Hindlimb muscle (tissue), 1 donor: ENCODE measurements at places on chromosomes 3 and 15. TPM values are rescaled to one million over a fixed set of nuclear protein-coding genes. Genes with fewer than 3 reads are reported as not detected.

DNA sequence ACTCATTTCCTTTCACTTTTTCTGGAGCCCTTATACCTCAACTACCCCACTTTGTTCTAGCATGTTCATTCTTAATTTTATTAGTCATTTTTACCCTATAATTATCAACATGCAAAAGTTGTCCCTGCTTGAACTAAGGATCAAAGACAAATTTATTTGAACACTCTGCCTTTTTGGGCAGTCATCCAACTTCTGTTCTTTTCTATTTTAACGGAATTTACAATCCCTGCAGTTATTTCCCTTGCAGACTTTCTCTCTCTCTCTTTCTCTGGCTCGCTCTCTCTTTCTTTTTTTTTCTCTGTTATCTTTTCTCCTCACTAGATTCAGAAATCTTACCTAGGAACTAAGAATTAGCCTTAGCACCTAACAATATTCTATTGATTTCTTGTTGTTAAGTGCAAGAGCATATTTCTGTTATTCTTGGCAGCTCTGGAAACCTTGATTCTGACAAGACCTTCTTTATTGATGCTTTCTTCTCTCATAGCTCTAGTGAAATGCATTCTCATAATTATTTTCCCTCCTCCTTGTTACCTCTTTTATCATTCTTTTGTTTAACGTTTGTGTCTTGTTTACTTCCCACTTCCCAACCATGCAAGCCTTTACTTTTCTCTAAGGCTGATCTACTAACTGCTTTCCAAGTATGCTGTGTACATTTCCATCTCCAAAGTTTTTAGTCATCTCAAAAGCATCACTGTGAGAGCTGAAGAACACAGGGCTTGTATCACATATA is 951.6 kb downstream of the DIPK2A start:
- no peak for DNase-seq

DNA sequence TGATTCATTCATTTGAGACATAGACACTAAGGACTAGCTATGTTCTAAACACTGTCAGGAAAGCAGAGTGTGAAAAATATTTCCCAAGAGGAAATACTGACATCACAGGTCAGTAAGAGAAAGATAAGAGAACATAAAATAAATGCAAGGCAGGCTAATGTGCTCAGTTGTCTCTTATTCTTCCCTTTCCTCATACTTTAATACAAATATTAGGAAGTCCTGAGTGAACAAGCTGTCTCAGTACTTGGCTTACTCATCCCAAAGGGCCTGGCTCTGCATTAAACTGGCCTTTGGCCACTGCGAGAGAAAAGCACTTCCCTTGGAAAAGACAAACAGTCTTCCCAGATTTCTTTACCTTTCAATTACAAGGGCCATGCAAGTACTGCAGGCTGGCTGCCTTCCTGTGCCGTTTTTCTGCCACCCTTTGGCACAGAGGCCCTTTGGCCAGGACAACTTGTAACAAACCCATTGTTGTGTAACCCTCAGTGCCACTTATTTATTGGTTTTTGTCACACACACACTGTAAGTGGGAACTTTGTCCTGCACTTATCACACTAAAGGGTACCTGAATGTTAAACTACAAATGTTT is 31.7 kb downstream of the EDC3 start:
- DNase-seq = peak; percentile 8

DNA sequence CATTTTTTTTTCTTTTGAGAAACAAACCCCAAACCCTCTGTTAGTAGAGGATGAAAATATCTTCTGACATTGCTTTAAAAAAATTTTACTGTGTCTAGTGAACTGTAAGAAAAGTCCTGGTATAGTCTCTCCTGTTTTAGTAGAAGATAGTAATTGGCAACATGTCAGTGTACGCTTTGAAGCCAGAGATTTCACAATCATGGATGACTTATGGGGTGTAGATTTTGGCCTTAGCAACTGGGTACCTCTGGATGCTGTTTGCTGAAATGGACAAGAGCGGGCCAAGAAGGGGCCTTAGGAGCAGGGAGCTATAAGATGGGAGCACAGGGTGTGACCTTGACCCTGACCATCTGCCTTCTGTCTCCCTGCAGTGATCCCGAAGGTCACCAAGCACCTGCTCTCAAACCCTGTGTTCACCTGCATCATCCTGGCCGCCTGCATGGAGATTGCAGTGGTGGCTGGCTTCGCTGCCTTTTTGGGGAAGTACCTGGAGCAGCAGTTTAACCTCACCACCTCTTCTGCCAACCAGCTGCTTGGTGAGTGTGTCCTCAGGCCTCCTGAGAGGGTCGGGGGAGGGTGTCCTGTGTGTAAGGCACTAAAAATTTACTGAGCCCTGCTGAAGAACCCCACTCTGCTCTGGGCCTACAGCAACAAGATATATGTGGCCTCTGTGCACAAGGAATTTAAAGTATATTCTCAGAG is 266.7 kb downstream of the SLCO3A1 start:
- no peak for DNase-seq

SEMA5B gene
- polyA plus RNA-seq = 23.8 TPM

MOBP gene
- 0.05 TPM for polyA plus RNA-seq

CACNA2D2 gene
- polyA plus RNA-seq = 8.2 TPM

HGD gene
- polyA plus RNA-seq = 0.37 TPM

GRCh38 chr3:101964861-101965260 is 115.5 kb downstream of the NFKBIZ start:
- DNase-seq = no peak

CP gene
- polyA plus RNA-seq = 2.1 TPM

DNA sequence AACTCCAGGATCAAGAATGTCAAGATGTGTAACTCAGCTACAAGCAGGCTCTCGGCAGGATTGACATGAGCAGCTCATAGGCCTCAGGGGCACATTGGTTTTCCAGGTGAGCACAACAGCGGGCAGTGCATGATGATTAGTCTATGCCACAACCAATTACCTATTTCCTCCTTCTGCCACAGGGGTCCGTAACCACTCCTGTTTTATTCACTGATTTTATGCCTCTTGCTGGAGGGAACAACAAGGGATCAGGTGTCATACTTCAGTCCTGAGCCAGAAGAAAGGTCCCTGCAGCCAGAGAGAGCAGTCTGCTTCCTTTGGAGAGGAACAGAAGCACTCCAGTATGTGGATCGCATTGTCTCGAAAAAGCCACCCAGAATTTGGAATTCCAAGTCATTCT is 35.1 kb upstream of the PTPRG start:
- DNase-seq = no peak
